ENCODE measurements at places on chromosomes 2 and 18.

- no peak for DNase-seq
Observed at GRCh38 chr2:54336136-54336976, 80.3 kb upstream of the TSPYL6 start.

DNA sequence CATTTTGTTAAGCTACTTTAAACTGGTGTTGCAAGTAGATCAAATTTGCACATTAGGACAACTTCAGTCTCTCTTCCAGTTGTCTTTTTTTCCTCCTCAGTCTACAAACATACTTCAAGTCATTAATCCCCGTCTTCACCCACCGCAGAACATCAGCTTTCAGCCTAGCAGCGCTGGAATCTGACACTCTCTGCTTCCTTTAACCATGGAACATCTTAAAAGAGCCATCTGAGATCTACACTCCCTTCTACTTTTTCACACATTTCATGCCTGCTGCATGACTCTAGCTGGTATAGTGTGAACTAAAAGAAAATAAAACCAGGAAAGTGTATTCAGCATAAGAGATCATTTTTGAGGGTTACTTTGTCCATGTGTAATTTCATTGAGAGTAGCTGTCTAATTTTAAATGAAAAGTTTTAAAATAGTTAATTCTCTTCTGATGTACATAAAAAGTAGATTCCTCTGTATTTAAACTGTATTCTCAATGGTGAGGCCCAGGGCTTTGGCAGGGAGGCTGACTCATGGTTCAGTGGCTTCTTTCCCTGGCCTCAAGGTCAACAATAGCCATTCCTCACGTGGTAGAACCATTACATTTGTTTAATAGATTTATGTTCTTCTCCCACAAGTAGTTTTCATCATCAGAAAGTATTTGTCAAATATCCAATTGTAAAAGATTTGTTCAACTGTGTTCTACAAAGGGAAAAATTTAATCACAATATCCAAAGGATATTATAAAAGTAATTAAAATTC, 16.5 kb downstream of the SGPP2 start:
- no peak for DNase-seq

DNA sequence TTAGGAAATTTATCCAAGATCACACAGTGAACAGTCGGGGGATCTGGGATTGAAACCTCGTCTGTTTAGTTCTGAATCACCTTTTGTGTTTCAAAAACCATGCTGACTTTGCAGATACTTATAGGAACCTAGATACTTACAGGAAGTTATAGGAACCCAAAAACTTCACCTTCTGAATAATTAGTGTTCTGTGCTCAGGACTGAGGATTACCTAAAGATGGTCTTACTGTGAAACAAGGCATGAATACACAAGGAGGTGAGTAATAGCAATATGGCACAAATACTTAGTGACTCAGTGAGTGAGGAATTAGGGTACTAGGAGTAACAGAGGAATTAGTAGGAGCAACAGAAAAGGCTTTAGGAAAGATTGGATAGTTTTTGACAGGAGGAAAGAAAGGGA, 145.5 kb downstream of the LRATD1 start:
- no peak for DNase-seq

- DNase-seq = no peak
Observed at GRCh38 chr2:239171643-239172042, 229.2 kb downstream of the HDAC4 start.

- DNase-seq = no peak
Observed at GRCh38 chr2:176642074-176642473, 372.8 kb downstream of the MTX2 start.

- no peak for DNase-seq
Observed at GRCh38 chr2:161223139-161223732, 63.0 kb downstream of the TANK start.

DNA sequence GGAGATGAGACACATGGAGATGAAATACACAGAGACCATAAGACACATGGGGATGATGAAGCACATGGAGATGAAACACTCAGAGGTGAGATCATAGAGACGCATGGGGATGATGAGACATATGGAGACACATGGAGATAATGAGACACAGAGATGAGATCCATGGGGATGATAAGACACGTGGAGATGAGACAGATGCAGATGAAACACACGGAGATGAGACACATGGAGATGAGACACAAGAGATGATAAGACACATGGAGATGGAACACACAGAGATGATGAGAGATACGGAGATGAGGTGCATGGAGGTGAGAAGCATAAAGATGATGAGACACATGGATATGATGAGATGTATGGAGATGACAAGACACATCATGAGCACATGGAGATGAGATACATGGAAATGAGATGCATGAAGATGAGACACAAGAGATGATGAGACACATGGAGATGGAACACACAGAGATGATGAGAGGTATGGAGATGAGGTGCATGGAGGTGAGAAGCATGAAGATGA, 276.7 kb downstream of the MYT1L start:
- DNase-seq = no peak

DNA sequence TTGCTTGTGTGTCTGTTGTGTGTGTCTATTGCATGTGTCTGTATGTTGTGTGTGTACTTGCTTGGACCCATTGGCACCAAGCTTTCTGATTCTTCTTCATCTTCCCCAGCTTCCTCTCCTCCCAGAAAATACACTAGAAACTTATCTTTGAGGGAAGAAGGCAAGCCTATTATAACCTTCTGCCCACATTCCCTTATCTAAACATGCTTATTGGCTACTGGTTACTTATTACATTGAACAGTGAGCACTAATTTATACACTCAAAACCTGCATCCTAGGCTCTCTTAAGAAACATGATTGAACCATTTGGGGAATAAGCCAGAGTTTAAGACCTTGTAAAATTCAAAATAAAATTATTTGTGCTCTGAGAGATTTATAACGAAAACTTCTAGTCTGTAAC, 26.5 kb downstream of the SLC9A4 start:
- no peak for DNase-seq

DNA sequence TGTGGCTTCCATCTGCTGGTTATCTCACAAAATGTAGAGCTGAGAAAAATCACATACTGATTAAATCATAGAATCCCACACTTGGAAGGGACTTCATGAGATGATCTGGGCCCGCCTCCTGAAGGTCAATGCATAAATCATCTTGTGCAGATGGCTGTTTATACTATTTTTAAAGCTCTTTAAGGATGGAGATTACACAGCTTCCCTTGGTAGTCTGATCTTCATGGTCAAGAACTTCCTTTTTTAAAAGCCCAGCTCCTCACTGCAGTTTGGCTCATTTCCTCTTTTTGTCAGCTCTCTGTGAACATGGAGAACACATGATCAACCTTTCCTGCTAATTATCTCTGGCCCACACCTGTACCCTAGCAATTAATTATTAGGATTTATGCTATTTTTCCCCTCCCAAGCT, 25.9 kb downstream of the GCG start:
- DNase-seq = no peak

- DNase-seq = no peak
Observed at GRCh38 chr2:134508391-134508790, 210.4 kb downstream of the TMEM163 start.

DNA sequence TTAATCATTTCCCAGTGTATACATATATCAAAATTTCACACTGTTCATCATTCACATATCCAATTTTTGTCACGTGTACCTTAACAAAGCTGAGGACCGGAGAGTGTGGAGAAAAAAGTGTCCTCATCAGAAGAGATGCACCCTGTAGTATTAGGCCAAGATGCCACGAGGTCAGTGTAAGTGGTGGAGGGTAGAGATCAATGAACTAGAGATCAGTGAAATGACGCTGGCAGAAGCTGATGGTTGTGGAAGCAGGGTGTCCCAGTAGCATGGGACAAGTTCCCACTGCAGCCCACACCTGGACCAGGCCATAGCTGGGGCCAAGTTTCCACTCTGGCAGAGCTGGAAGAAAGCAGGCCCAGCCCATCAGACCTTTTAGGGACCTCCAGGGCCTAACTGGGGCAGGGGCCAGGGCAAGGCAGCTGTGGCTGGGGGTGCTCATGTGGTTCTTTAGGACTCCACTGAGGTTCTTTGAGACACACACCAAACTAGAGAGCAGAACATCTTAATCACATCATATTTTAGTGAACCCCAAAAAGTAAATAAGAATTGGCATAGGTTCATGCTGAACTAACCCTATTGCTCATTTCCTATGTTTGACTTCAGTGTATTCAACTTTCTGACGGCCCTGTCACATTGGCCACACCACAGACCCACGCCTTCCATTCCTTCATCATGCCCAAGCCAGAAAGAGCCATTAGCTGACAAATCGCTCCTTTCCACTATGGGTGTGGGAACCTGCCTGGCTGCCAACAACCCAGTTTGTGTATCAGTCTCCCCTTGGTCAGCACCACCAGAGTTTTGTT, 21.6 kb upstream of the GPR55 start:
- no peak for DNase-seq

GRCh38 chr2:1051075-1051474, 100.4 kb downstream of the SNTG2 start:
- DNase-seq = no peak

GRCh38 chr2:180938451-180938850, 42.0 kb upstream of the UBE2E3 start:
- DNase-seq = no peak

DNA sequence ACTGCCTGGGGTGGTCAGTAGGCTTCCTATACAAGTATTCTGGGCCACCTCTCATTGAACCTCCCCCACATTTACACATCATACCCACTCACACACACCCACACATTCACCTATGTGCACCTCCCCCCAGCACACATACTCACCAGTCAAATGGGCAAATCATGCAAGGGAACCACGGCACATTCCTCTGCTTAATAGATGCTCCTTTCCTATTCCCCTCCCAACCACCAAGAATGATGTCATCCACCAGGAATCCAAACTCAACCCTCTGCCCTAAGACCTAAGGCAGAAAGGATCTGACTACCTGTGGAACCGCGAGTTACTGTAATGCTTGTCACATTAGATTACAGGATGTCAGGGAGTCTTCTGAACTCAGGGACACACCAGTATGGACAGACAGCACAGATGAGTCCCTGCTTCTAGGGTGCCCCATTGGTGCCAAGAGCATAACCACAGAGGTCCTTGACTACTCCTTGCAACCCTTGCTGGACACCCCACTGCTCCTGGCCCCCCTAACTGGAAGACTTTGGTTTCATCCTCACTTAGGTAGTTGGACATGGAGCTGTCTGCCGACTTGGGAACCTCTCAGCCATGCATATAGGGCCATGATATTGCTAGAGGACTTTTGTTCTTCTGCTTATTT, 21.5 kb upstream of the CAB39 start:
- no peak for DNase-seq

GRCh38 chr18:75244351-75245313, 34.0 kb downstream of the TSHZ1 start:
- peak; percentile 18 for DNase-seq

DNA sequence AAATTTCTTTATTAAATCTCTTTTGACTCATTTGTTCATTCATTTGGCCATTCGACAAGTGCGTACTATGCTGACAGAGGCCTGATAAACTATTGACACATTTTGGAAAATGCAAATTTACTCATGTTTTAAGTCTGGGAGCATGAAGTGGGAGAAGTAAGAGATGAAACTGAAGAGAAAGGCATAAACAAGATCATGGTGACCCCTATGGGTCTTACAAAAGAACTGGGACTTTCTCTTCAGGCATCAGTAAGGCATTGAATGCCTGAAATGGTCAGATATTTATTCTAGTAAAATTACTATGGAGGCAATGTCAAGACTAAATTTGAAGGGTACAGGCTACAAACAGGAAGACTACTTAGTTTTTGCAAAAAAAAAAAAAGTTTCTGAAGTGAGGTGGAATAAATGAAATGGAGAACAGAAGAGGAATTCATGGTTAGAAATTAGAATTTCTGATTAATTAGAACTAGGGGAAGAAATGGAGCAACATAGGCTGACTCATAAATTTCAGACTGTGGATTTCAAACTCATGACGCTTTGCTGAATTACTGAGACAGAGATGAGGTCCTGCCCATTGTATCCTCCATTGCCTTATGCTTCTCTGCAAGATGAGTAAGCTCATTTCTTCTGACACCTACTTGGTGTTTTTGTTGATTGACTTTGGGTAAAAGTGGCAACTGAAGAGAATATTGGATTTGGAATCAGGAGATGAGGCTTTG, 32.7 kb downstream of the VSNL1 start:
- DNase-seq = no peak

GRCh38 chr2:128437204-128437565, 118.5 kb upstream of the HS6ST1 start:
- DNase-seq = no peak

DNA sequence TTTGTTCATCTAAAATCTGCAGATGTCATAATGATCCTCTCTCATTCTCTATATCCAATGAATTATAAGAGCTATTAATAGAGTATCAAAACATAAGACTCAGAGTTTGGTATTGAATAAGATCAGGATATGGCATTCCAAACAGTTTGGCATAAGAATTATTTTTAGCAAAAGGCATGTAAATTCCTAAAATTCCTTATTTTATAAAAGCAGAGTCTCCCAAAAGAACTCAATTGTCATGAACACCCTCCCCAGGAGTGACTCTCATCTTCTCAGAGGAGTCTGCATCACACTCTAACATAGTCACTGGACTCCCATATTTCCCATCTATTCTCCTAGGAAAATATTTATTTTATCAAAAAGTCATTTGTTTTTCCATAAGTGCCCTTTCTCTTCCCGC, 1710.2 kb upstream of the SLC39A10 start:
- DNase-seq = no peak

DNA sequence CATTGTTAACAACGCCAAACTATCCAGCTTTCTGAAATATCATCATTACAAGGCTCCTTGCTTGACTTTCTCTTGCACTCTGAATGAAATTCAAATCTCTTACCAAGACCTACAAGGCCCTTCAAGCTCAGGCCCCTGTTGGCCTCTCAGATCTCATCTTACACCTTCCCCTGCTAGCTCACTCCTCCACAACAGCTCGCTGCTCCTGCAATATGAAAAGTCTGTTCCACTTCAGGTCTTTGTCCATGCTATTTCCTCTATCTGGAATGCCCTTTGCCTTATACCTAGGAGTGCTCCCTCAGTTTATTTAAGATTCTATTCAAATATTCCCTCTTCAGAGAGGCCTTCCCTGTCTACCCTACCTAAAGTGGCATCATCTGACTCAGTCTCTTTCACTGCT, 91.7 kb downstream of the SESTD1 start:
- DNase-seq = no peak

DNA sequence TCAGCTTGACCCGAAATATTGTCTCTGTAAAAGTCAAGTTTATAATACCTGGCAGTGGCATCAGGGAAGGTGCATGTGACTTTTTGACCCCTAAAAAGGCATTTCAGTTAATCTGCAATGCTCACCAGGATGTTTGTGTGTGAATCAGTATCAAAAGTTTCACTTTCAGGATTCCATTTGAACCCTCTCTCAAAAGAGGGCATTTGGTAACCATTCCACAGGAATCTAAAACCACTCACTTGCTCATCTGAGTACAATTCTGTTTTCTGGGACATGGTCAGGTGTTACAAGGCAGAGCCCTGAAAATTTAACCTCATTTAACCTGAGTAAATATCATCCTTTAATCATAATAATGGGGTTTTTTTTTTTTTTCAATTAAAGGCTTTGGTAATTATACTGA, 77.9 kb upstream of the KLF7 start:
- DNase-seq = no peak

- no peak for DNase-seq
Observed at GRCh38 chr2:199682001-199682400, 169.0 kb downstream of the FTCDNL1 start.

- DNase-seq = no peak
Observed at GRCh38 chr2:16707014-16707623, 41.5 kb upstream of the CYRIA start.

All from activated naive CD4-positive, alpha-beta T cell treated with Interleukin-2 at 50 U/mL for 16 hours (primary cell).